T-helper 22 cell (primary cell): ENCODE measurements at places on chromosomes 6 and 20.

- no peak for DNase-seq
These were observed 19.3 kb upstream of the BACH2 start for GRCh38 chr6:90315986-90316385.

DNA sequence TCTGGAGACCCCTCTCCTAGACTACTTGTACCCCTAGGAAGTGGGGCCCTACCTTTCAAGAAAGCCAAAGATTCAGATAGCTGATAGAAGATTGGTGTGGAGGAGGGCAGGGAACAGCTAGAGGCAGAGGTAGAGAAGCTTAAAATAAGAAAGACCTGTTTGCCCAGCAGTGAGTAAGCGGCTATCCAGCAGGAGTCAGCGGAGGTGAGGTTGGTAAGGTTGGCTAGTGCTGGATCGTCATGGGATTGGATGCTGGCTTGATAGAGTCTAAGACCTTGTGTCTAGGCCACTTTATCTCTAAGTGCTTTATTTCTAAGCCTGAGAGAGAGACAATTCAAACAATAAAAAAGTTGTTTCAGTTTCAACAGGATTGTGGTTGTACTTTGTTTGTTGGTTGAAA lies 19.1 kb downstream of the ANKS1A start:
- no peak for DNase-seq

GRCh38 chr20:4711511-4711910 lies 10.2 kb upstream of the PRND start:
- no peak for DNase-seq

DNA sequence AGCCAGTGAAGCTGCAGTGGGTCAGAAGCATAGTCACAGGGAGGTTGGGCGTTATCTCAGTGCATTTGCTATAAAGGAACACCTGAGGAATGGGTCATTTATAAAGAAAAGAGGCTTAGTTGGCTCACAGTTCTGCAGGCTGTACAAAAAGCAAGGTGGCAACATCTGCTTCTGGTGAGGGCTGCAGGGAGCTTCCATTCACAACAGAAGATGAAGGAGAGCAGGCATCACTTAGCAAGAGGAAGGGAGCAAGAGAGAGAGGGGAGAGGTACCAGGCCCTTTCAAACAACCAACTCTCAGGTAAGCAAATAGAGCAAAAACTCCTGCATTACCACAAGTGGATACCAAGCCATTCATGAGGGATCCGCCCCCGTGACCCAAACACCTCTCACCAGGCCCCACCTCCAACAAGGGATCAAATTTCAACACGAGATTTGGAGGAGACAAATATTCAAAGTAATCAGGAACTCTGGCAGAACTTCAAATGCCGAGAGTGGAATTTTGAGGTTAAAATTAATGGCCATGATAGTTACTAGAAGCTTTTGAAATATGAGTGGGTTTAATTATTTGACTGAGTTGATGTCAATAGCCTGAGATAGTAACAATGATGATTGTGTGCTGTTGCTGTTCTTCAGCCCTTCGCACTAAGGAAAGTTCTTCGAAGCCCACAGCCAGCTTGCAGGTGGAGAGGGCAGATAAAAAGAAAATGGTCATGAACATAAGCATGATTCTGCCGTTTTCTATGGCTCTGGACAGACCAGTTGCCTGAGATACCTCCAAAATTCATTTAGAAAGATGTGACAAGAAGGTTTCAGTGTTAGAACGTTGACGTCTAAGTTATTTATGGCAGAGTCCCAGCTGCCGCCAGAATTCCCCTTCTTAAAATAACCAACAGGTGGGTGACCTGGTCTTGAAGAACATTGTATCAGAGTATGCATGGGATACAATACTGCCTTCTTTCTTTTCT lies 55.3 kb upstream of the ADTRP start:
- DNase-seq = no peak

- no peak for DNase-seq
These were observed 928.3 kb downstream of the TBC1D32 start for GRCh38 chr6:120405947-120406346.

DNA sequence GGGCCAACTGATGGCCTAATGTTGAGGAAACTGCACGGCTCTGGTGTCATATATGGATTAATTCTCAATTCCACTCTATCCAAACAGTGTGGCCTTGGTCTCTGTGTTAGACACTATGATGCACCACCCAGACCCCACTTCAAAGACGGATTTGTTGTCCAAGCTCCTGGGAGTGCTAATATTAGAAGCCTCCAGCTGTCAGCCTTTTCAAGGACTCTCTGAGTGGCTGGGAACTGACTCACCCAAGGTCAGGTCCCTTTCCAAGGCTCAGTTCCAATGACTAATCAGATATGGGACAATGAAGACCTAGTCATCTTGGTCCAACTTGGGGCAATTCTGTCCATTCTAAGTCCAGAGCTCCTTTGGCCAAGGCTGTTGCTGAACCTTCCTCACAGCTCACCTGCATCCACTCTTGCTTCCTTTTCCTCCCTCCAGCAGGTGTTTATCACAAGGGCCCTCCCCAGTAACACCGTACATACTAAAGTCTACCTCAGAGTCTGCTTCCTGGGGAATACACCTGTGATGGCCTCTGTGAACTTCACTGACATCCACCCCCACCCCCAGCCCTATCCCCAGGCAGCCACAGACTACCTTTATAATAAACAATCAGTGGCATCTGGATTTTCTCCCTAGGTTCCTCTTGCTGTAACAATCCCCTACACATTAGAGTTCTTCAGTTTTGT lies 7.2 kb upstream of the IL20RA start:
- DNase-seq = no peak

DNA sequence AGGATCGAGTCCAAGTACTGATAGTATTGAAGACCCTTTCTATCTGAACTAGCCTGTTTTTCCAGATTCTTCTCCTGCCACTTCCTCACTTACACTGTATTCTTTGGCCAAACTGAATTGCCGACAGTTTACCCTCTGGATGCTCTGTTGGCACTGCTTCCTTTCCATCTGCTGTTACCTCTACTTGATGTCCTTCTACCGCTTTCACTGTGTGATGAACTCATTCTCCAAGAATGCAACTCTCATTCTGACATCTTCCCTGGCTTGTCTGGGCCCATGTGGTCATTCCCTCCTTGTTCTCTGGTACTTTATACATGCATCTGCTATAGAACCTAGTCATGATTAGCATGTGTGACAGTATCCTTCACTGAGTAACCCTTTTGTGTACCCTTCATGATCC lies 16.3 kb downstream of the RPRD1B start:
- DNase-seq = no peak

DNA sequence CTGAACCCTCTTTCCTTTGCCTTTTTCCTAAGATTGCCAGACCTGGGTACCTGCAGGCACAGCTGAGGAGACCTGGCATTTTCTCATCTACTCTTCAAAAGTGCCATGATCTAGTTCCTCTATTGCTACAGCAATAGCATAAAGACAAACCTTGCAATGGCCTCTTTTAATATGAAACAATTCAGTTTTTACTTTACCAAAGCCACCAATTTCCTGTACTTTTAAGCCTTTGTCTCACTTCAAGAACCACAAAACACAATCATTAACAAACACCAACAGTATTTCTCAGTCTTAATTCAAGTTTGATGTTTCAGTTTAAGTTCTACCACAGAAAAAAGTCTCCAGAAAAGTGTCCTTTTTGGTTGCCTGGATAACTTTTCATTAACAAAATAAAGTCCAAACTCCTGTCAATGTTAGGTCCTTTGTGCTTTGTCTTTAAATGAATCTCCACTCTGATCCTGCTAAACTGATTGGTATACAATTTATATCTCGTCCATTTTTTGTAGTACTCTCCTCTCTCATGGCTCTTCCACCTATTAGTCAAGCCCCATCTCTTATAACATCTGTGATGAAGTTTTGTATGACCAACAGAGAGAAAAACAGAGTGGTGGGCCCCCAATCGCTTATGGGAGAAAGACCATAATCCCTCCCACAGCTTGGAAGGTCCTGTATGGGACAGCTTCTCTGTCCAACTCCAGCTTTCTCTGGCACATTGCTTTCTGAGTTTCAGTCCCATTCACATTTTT lies 50.5 kb upstream of the THEMIS start:
- no peak for DNase-seq
